ENCODE measurements at places on chromosomes 11 and 22. TPM values are rescaled to one million over a fixed set of nuclear protein-coding genes. Genes with fewer than 3 reads are reported as not detected.

Gene OR8G1
- not detected for total RNA-seq

Gene ADM2
- 7.5 TPM for total RNA-seq

GRCh38 chr22:30474683-30475424, 3.0 kb upstream of the SEC14L3 start:
- H3K4me3 ChIP-seq: no peak overlapping the region
- H3K36me3 ChIP-seq: no peaks in the 10 kb centered on the region
- H3K27ac ChIP-seq: no peak overlapping the region
- no peak for DNase-seq

- peak overlapping the region; percentile 10 for H3K27ac ChIP-seq
- peaks cover 19% of the 10 kb centered on the region for H3K27me3 ChIP-seq
- peaks cover 3% of the 10 kb centered on the region for H3K36me3 ChIP-seq
- H3K4me1 ChIP-seq: peaks cover 7% of the 10 kb centered on the region
- DNase-seq: no peak
- no peak overlapping the region for H3K4me3 ChIP-seq
Measured at GRCh38 chr11:36427079-36427478, 83.0 kb downstream of the TRAF6 start.

GRCh38 chr11:15180212-15180792, 65.6 kb downstream of the INSC start:
- DNase-seq: peak; percentile 7
- H3K36me3 ChIP-seq: no peaks in the 10 kb centered on the region
- H3K4me1 ChIP-seq: no peaks in the 10 kb centered on the region
- H3K27ac ChIP-seq: no peak overlapping the region
- H3K27me3 ChIP-seq: peaks cover 2% of the 10 kb centered on the region
- H3K4me3 ChIP-seq: no peak overlapping the region

GRCh38 chr11:36407356-36407755, 102.7 kb downstream of the TRAF6 start:
- H3K4me3 ChIP-seq: no peak overlapping the region
- no peaks in the 10 kb centered on the region for H3K27me3 ChIP-seq
- peak overlapping the region; percentile 21 for H3K27ac ChIP-seq
- no peak for DNase-seq

GRCh38 chr11:130150790-130151189, 8.8 kb upstream of the ST14 start:
- no peak overlapping the region for H3K27ac ChIP-seq
- no peak for DNase-seq
- no peaks in the 10 kb centered on the region for H3K36me3 ChIP-seq

DNA sequence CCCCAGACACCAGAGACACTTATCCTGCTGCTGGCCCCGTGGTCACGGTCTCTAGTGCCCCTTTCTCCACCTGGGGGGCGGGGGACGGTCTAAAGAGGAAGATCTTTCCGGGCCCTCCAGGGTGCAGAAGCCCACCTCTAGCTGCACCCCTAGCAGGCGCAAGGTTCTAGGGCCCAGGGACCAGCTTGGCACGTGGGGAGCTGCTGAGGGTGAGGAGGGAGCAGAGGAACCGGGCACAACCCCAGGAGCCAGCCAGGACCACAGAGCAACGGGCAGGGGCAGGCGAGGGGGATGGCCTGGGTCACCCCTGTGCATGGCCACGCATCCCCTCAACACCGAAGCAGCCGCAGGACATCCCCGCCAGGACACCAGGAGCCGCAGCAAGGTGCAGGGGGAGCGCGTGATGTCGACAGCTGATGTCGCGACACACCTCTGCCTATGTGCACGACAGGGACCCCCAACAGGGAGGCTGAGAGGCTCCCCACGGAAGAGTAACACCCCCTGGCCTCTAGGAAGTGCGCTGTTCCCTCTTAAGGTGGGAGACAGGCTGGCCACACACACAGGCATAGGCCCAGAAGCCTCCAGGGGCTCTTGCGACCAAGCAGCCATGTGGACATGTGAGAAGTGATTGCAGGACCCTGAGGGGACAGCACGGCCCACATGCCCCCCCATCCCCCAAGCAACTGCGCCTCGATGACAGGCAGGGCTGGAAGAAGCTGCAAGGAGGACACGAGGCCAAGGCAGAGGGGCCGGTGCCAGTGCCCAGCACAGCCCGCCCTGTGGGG, 5.1 kb downstream of the LRFN4 start:
- no peak overlapping the region for H3K4me3 ChIP-seq
- H3K36me3 ChIP-seq: peaks cover 2% of the 10 kb centered on the region
- no peak overlapping the region for H3K27ac ChIP-seq
- H3K27me3 ChIP-seq: no peaks in the 10 kb centered on the region
- no peak for DNase-seq
- no peaks in the 10 kb centered on the region for H3K4me1 ChIP-seq

DNA sequence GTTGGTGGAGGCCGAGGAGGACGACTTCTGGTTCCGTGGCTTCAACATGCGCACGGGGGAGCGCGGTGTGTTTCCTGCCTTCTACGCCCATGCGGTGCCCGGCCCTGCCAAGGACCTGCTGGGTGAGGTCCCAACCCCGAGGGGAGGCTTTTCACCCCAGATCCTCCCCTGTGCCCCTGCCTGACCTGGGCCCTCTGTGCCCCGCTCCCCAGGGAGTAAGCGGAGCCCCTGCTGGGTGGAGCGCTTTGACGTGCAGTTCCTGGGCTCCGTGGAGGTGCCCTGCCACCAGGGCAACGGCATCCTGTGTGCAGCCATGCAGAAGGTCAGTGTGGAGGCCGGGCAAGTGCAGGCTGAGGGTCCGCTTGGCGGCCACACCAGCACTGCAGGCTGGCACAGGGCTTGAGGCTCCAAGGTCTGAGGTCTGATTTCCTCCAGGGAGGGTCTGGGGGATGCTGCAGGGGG, 5.1 kb downstream of the MAPK8IP2 start:
- peaks cover 3% of the 10 kb centered on the region for H3K4me1 ChIP-seq
- H3K4me3 ChIP-seq: no peak overlapping the region
- no peaks in the 10 kb centered on the region for H3K36me3 ChIP-seq
- peaks cover 43% of the 10 kb centered on the region for H3K27me3 ChIP-seq
- no peak overlapping the region for H3K27ac ChIP-seq

DNA sequence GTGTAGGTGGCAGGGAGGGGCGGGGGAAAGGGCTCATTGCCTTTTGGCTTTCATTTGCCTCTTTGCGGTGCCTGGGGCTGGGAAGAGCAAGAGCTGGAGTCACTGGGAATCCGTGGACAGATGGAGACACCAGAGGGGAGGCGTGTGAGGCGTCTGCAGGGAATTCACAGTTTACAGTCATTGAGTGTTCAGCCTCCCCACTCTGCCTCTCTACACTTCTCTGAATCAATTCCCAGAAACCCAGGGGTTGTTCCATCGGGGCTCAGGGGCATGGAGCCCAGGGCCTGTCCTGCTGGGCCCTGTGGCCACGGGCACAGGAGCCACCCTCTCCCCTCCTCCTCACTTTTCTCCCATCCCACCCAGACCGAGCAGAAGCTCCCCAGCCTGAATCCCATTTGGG, 160.5 kb upstream of the NAV2 start:
- no peak overlapping the region for H3K4me3 ChIP-seq
- H3K4me1 ChIP-seq: no peaks in the 10 kb centered on the region

DNA sequence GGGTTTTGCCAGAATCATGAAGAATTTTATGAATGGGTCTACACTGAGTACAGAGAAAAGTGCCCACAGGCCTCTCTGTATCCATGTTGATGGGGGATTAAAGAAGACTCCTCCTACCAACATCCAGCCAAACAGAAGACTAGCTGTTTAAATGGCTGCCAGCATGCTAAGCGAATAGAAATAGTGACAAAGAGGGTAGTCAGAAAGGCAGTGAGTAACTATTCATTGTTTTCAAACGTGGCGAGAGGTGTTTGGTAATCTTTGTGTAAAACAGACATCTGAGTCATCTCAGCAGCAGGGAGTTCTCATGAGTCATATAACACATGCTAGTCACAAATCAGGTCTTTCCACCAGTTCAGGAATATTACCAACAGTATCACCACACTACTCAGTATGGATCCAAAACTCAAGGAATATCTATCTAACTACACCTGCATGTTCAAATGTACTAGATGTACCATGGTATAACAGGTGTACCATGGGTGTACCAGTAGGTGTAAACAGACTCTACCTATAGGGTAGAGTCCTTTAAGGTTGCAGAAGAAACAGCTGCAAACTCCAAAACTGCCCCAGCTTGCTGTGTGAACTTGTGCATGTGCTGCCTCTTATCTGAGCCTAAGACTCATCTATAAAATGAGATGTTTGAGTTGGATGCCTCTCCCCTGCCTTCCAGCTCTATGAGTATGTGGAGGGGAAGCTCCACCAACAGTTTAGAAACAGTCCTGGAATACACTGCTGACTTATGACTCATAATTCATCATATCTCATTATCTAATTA, 82.0 kb downstream of the SLC1A2 start:
- DNase-seq: peak; percentile 65
- H3K4me1 ChIP-seq: peaks cover 41% of the 10 kb centered on the region
- no peaks in the 10 kb centered on the region for H3K36me3 ChIP-seq
- no peaks in the 10 kb centered on the region for H3K27me3 ChIP-seq

- no peaks in the 10 kb centered on the region for H3K4me1 ChIP-seq
- DNase-seq: no peak
Measured at GRCh38 chr11:31875866-31876560, 64.9 kb upstream of the PAX6 start.

- H3K27ac ChIP-seq: no peak overlapping the region
- H3K4me3 ChIP-seq: no peak overlapping the region
- no peaks in the 10 kb centered on the region for H3K4me1 ChIP-seq
- no peaks in the 10 kb centered on the region for H3K36me3 ChIP-seq
Measured at GRCh38 chr11:62953811-62954210, 31.0 kb downstream of the SLC22A6 start.

- peaks cover 29% of the 10 kb centered on the region for H3K4me1 ChIP-seq
- peaks cover 9% of the 10 kb centered on the region for H3K36me3 ChIP-seq
- no peaks in the 10 kb centered on the region for H3K27me3 ChIP-seq
- no peak for DNase-seq
- H3K4me3 ChIP-seq: no peak overlapping the region
- H3K27ac ChIP-seq: peak overlapping the region; percentile 24
Measured at GRCh38 chr11:65579291-65579690, 3.4 kb downstream of the EHBP1L1 start.

DNA sequence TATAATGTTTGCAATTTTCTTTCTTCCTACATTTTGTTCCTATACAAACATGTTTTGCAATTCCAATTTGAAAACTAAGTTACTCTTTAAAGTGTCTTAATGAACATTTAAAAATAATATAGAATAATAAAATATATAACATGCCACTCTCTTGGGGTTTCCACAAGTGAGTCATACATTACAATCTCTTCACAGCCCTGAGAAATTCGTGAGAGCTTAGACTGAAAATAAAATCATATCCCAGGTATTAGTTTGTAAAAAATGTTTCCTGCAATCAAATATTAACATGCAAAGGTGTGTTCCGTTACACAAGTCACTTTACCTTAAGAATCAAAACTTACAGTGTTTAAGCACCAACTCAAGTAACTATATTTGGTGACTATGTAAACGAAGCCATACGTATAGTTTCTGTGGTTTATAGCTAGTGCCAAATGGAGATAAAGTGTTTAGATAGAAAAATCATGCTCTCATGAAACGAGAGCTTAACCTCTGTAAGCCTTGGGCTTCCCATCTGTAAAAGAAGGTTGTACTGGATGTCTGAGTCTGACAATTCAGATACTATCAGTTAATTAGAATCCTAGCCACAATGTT, 253.6 kb upstream of the ANO3 start:
- no peak for DNase-seq
- H3K27me3 ChIP-seq: no peaks in the 10 kb centered on the region
- H3K27ac ChIP-seq: no peak overlapping the region
- no peak overlapping the region for H3K4me3 ChIP-seq
- no peaks in the 10 kb centered on the region for H3K36me3 ChIP-seq

DNA sequence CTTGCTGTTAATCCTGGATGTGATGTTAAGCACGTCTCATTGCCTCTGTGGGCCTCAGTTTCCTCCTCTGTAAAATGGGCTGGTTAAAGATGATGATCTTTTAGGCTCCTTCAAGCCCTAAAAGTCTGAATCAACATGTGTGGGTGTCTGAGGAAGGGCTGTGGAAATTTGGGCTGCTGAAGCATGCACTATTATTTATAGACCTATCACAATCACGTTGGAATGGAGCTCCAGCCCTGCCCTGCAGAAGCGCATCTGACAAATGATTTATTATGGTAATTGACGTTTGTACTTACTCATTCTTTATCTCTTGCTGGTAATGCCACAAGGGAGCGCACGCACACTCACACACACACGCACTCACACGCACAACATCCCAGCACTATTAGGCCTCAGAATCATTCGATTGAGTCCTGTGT, 20.4 kb downstream of the P2RX3 start:
- no peak overlapping the region for H3K27ac ChIP-seq
- H3K4me1 ChIP-seq: no peaks in the 10 kb centered on the region
- no peak overlapping the region for H3K4me3 ChIP-seq
- DNase-seq: no peak

GRCh38 chr11:94417386-94417987, 16.3 kb upstream of the GPR83 start:
- no peak overlapping the region for H3K4me3 ChIP-seq
- H3K36me3 ChIP-seq: peaks cover 31% of the 10 kb centered on the region
- DNase-seq: no peak

DNA sequence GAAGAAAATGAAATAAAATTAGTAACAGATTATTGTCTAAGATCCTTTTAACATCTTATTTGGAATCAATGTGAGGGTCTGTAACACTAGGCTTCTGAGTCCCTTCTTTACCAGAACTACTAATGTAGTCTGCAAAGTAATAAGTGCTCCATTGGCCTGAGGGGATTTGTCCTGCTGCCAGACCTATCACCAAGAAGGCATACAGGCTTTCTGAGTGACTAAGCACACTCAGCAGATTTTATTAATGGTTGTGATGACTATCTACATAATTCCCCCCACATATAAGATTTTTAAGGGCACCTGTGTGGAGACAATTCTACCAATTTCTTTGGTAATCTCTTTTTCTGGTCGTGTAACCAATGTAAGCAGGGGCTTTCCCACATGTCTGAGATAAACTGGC, 365.0 kb upstream of the FAT3 start:
- no peaks in the 10 kb centered on the region for H3K4me1 ChIP-seq
- H3K27me3 ChIP-seq: no peaks in the 10 kb centered on the region
- no peak overlapping the region for H3K4me3 ChIP-seq
- no peak for DNase-seq
- H3K36me3 ChIP-seq: peaks cover 1% of the 10 kb centered on the region

DNA sequence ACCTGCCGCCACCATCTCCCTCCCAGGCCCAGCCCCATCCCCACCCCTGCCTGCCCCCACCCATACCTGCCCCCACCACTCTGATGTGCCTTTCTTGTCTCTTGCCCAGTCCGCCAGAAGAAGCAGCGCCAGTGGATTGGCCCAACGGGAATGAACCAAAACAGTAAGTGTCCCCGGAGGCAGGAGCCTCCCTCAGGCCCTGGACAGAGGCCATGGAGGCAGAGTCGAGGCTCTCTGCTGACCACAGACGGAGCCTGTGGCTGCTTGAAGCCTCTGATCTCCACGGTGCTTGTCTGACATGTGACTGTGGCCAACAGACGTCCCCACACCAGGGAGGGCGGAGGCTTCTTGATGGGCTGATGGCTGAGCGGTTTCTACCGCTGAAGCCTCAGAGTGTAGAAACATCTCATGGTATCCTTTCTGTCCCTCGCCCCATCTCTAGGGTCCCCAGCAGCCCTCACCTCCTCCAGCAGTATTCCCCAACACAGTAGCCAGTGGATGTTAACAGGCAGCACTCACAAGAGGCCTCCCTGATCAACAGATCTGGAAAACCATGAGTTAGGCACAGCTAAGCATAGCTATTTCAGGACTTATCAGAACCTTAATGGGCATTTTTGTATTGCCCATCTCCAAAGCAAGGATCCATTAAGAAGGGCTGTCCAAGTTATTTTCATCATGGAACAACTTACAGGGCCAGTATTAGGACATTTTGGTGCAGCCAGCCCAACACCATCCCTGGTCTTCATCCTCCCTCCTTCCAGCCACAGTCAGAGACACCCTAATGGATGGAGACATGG, 21.7 kb downstream of the CD5 start:
- no peaks in the 10 kb centered on the region for H3K27me3 ChIP-seq
- no peak overlapping the region for H3K4me3 ChIP-seq
- peaks cover 36% of the 10 kb centered on the region for H3K4me1 ChIP-seq
- H3K27ac ChIP-seq: peak overlapping the region; percentile 28

All from activated naive CD4-positive, alpha-beta T cell treated with anti-CD3 and anti-CD28 coated beads for 36 hours (primary cell).